Cardiac fibroblast (primary cell): ENCODE measurements at places on chromosomes 7 and 10.

- DNase-seq = no peak
Measured at GRCh38 chr10:12633776-12634620, 284.7 kb downstream of the CAMK1D start.

DNA sequence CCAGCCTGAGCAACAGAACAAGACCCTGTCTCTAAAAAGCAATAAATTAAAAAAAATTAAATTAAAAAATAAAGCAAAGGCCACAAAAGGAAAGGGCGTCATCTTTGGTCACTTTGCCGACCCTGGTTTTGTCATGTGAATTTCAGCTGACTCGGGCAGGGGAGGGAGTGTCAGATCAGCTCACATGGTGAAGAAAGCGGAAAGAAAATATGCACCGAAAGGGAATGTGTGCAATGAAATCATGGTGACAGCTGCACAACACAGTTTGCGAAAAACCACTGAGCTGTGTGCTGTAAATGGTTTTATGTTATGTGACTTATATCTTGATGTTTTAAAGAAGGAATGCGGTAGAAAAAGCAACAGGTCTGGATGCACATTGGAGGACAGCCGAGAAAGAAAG lies 39.8 kb downstream of the RCC1L start:
- no peak for DNase-seq

DNA sequence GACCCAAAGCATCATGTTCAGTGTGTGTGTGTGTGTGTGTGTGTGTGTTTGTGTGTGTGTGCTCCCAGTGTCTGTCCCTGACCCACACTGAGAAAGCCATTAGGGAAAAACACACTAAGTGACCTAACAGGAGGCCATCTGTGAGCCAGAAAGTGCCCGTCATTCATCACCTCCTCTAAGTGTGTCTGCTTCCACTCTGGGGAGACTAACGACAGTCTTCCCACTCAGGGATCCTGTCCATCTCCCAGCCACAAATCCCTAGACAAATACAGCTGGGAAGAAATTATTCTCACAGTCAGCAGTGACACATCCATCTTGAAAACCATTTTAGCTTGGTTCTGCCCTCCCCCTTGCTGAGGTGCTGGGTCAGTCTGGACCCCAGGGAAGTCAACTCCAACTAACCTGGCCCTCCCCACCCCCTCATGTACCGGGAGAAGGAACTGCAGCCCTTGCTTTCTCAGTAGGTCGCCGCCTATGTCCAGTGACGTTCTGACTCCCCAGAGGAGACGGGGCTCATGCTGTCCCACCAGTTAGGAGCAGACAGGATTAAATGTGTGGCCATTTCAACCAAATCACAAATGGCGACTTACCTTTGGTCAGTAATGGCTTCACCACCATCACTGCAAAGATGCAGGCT lies 296.5 kb upstream of the ZNF32 start:
- DNase-seq = no peak

DNA sequence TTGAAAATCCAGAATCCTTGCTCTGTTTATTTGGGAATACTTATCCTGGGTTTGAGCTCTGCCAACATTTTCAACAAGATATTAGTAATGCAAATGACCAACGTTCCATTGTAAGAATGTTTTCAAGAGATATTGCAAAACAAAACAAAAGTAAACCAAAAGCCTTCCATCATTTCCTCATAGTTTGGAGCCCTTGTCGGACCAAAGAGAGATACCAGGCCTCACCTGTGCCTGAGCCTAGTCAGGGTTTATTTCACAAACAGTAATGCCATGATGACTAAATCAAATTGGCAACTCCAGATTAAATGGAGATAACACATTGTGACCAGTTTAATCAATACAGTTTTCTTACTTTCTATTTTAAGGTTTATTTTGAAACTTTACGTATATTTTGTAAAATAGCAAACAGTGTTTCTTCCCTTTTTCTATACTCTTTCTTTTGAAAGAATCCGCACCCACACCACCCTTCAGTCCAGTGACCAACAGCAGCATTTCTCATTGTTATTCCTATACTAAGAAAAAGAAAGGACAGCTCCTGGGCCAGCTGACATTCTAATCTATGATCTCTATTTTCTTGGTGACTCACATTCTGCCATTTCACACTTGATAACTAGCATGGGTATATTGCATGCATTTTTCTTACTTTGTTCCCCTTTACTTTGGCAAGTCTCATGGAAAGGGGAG lies 168.5 kb upstream of the MEOX2 start:
- DNase-seq = no peak

DNA sequence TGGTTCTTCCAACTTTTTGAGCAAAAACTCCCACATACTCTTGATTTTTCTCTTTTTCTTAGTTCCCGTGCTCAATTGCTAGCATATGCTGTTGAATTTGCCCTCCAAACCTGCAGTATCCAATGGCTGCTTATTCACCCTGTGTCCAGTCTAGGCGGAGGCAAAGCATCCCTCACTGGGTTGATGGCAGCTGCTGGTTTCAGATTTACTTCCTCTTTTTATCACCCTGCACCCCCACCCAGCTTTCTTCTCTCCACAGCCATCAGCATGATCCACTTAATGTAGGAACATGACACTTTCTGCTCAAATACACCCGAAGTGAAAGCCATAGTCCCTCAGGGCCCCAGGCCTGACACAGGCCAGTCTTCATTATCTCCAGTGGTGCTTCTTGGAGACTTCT lies 87.6 kb upstream of the ADARB2 start:
- DNase-seq = no peak

DNA sequence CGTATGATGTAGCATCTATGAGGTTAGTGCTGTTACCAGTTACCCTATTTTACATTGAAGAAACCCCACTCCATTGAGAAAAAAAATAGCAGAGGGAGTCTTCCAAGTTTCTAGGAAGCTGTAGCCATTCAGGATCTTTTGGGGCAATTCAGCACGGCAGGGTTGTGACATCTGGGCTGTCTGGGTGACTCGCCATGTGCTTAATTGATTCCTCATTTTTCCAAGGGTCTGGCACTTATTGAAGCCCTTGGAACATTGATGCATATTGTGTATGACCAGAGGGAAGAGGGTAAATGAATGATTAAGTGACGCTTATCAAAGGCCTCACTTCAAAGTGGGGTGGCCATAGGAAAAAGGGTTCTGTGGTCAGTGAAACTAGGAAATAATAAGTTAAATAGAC lies 248.7 kb downstream of the ARHGAP12 start:
- DNase-seq = no peak

GRCh38 chr10:35228058-35228457 lies 101.4 kb downstream of the CREM start:
- no peak for DNase-seq

DNA sequence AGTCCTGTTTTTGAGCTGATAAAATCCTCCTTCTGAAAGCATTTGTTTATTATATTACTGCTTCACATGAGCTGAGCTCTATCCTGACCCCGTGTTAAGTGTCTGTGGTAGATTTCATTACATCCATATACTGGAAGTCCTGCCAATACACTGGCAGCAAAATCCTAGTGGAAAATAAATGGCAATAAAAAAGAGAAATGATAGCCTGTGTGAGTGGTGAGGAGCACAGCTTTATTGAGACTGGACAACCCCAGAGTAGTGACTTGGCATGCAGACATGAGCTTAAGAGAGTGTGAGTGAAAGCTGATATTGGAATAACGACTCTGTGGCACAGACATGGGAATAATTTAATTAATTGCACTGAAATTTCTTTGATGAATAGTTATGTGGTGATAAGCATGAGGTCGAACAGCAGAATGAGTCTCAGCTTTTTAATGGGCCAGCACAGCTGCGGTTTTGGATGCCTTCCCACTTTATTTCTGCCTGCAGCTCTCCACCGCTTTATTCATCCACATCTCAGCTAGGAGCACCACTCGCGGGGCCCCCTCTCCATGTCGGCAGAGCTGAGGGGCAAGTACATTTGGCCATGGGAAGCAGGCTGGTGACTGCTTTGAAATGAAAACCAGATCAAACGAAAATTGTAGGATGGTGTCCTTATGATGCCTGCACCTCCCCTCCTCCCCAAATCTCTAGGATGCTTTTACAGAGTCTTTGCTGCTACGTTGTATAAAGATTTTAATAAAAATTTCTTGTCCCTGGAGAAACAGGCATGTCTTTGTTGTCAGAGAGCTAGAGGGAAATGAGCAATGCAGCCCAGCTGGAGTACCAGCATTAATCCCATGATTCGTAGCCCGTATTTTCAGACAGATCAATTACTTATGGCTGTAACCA lies 494.3 kb downstream of the AUTS2 start:
- peak; percentile 45 for DNase-seq

DNA sequence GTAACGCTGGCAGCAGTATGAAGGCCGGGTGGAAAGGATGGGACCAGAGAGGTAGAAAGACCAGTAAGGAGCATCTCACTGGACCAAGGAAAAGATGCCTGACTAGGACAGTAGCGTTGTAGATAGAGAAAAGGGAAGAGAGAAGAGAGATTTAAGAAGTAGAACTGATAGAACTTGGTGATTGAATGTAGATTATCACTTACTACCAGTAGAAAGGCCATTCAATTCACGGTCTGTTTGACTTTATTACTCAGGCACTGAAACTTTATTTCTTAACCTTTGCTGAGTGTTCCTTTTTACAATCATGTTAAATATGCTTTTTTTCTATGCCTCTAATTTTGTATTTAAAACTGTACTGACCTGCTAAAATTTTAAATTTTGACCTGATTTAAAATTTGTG lies 12.2 kb downstream of the MCU start:
- no peak for DNase-seq

GRCh38 chr10:7545261-7545660 lies 121.5 kb downstream of the ITIH5 start:
- DNase-seq = peak; percentile 27

DNA sequence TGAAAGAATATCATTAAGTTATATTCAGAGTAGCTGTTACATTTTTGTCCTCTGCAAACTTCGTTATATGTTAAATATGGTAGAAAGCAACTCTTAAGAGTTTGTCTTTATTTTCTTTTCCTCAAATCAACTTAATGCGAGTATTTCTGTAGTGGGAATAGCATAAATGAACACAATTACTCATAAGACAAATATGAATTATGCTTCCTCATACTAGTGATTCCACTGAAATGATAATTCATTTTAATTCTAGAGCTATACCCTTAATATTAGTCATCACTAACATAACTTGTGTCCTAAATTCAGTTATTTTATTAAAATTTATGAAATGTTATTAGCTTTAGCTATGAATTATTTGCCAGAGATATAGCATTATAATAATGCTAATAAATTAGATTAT lies 820.6 kb upstream of the KCND2 start:
- DNase-seq = peak; percentile 48

- DNase-seq = no peak
Measured at GRCh38 chr7:77335581-77335980, 80.6 kb downstream of the GSAP start.

- no peak for DNase-seq
Measured at GRCh38 chr7:53476566-53476965, 441.1 kb downstream of the POM121L12 start.

DNA sequence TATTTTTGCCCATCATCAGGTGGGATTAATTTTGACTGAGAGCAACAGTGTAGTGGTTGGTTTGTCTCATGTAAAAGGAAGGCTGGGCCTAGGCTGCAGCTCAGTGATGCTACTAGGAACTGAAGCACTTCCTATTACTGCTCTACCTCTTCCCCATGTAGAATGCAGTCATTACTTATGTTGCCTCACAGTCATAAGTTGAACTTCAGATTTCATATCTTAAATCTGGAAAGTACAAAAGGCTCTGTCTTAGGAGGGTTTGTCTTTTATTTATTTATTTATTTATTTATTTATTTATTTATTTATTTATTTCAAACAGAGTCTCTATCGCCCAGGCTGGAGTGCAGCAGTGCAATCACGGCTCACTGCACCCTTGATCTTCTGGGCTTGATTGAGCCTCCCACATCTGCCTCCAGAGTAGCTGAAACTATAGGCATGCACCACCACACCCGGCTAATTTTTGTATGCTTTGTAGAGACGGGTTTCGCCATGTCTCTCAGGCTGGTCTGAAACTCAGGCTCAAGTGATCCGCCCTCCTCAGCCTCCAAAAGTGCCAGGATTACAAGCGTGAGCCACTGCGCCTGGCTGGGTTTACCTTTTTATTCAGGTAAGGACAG lies 721.7 kb upstream of the GALNT17 start:
- no peak for DNase-seq

GRCh38 chr10:91038971-91039370 lies 118.1 kb upstream of the ANKRD1 start:
- DNase-seq = no peak

- peak; percentile 51 for DNase-seq
Measured at GRCh38 chr7:102925976-102926782, 13.4 kb downstream of the LRRC17 start.

DNA sequence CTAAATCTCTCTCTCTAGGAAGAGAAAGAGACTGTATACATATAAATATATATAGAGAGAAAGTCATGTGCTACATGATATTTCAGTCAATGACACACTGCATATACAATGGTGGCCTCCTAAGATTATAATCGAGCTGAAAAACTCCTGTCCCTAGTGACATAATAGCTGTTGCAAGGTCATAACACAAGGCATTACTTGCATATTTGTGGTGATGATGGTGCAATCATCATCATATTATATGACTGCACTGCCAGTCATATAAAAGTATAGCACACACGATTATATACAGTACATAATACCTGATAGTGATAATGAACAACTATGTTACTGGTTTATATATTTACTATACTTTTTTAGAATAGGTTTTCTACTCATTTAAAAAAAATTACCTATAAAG lies 316.7 kb downstream of the FGFR2 start:
- no peak for DNase-seq

DNA sequence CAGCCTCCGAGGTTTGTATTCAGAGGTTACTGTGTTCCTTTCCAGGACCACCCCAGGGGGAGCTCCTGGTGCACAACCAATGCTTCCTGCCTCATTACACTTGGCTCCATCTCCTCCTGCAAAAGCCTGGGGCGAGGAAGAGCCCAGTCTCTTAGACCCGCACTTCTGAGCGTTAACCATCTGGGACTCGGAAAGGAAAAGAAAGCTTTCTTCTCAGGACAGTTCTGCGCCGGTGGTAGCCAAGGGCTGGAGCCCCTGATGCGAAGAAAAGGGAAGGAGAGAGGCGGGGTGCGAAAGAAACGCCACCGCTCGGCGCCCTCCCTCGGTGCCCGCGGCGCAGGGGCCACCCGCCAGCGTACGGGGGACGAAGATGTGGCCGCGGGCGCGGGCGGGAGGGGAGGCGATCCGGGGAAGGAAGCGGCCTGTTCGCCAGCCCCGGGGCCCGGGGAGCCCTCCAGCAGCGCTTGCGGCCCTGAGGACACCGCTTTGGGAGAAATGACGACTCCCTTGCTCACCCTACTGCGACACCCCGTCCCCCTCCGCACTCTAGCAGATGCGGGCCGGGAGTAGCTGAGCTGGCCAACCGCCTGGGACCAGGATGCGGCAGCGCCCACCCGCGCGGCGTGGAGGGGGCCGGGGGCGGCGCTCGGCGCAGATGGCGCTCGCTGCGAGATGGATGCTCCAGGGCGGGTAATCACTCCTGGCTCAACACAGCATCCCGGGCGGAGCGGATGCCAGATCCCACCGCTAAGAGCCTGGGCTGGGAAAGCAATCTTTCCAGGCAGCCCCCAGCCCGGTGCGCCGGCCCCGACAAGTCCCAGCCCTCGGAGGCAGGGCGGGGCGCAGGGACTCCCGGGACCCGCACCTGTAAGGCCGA lies 1.3 kb downstream of the NRCAM start:
- DNase-seq = peak; percentile 63

GRCh38 chr10:58109731-58110130 lies 158.0 kb downstream of the IPMK start:
- no peak for DNase-seq
